SIG-M5 (cell line): ENCODE measurements at places on chromosomes 16 and 17.

GRCh38 chr16:35506018-35506897, 2046.8 kb downstream of the TP53TG3F start:
- DNase-seq: no peak

GRCh38 chr17:39208136-39208535, 8.1 kb downstream of the RPL19 start:
- no peak for DNase-seq

DNA sequence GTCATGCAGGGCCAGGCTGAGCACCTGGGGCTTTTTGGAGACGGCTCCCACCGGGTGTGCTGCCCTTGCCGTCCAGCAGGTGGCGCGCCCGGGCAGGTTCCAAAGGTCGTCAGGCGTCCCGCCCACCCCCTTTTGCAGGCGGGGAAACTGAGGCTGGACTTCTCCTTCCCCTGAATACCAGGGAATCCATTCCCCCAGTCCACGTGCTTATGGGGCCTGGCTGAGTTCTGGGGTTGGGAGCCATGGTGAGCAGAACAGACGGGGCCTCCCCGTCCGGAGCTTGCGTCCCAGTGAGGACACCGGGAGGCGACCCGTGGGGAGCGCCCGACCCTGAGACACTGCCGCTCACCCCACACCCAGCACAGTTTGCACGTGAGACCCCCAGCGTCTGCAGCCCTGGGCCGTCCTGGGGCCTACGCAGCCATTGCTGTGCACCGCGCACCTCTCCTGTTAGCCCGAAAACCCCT, 51.8 kb upstream of the JPH3 start:
- no peak for DNase-seq

- no peak for DNase-seq
These were observed 347.9 kb downstream of the SEC14L1 start for GRCh38 chr17:77488531-77489238.
